ENCODE measurements at places on chromosomes 1 and 21. TPM values are rescaled to one million over a fixed set of nuclear protein-coding genes. Genes with fewer than 3 reads are reported as not detected.

Gene GBP1
- total RNA-seq, result 23.9 TPM

Gene PTGS2
- 3.3 TPM for total RNA-seq

Gene ARHGEF16
- not detected for total RNA-seq

Gene DYNLT4
- 0.36 TPM for total RNA-seq

Gene CASQ1
- 0.36 TPM for total RNA-seq
